Activated naive CD4-positive, alpha-beta T cell treated with anti-CD3 and anti-CD28 coated beads for 36 hours (primary cell): ENCODE measurements at places on chromosomes 16 and 17. TPM values are rescaled to one million over a fixed set of nuclear protein-coding genes. Genes with fewer than 3 reads are reported as not detected.

The HS3ST3A1 gene
- 1.1 TPM for total RNA-seq

The TM4SF5 gene
- total RNA-seq = not detected

The C1QL1 gene
- 0.40 TPM for total RNA-seq

The USP6 gene
- total RNA-seq = not detected

The ACSM2A gene
- not detected for total RNA-seq

The CCDC78 gene
- 1.2 TPM for total RNA-seq

The KLHL10 gene
- not detected for total RNA-seq

The KRTAP2-3 gene
- total RNA-seq = not detected

The UNK gene
- 21.4 TPM for total RNA-seq

The AHSP gene
- not detected for total RNA-seq

The RSAD1 gene
- total RNA-seq = 40.4 TPM

The EEF2KMT gene
- 14.2 TPM for total RNA-seq

The EPN3 gene
- not detected for total RNA-seq

The TMEM114 gene
- not detected for total RNA-seq

The ITGAX gene
- 2.4 TPM for total RNA-seq

The WSCD1 gene
- 0.86 TPM for total RNA-seq

The CHD9NB gene
- 0.19 TPM for total RNA-seq

- H3K36me3 ChIP-seq = no peaks in the 10 kb centered on the region
- H3K4me1 ChIP-seq = no peaks in the 10 kb centered on the region
- no peak for DNase-seq
- no peak overlapping the region for H3K4me3 ChIP-seq
- H3K27ac ChIP-seq = no peak overlapping the region
- H3K27me3 ChIP-seq = no peaks in the 10 kb centered on the region
Observed at GRCh38 chr16:88489163-88489741, 36.2 kb downstream of the ZFPM1 start.

DNA sequence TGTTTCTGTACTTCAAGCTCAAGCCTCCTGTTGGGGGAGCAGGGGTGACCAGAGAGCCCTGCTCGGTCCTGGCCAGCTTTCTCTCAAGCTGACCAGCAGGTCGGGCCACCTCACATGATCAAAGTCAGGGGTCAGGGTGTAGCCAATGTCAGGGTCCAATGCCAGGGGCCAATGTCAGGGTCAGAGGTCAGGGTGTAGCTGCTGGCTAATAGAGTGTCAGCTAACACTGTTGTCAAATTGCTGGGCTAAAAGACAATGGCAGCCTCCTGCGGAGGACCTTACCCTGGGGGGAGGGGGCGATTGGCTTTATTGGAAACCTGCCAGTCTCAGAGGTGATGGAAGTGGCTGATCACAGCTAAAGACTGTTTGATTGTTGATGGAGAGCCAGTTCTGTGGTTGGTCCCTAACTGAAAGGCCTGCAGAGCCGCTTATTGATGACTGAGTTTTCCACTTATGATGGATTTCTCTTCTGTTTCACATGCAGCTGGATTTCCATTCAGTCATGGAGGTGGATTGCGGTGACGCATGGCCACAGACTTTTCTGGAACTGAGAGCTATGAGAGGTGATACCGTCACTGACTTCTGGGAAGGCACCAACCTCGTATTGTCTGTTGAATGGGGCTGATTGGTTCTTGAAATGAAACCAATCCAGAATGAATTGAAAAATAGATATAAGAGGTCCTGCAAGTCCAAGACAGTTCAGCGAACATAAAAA lies 97.4 kb upstream of the ZFHX3 start:
- H3K27ac ChIP-seq = no peak overlapping the region
- H3K36me3 ChIP-seq = no peaks in the 10 kb centered on the region
- H3K27me3 ChIP-seq = peaks cover 2% of the 10 kb centered on the region
- H3K4me1 ChIP-seq = no peaks in the 10 kb centered on the region
- H3K4me3 ChIP-seq = no peak overlapping the region
- no peak for DNase-seq

GRCh38 chr16:64585367-64585766 lies 536.5 kb downstream of the CDH11 start:
- H3K4me1 ChIP-seq = no peaks in the 10 kb centered on the region
- DNase-seq = no peak

GRCh38 chr17:78014646-78015045 lies 56.1 kb downstream of the TNRC6C start:
- no peak for DNase-seq
- H3K27me3 ChIP-seq = no peaks in the 10 kb centered on the region
- H3K4me1 ChIP-seq = peaks cover 25% of the 10 kb centered on the region
- H3K36me3 ChIP-seq = no peaks in the 10 kb centered on the region
- no peak overlapping the region for H3K27ac ChIP-seq

GRCh38 chr17:49406421-49407061 lies 8.1 kb downstream of the PHB1 start:
- H3K27ac ChIP-seq = no peak overlapping the region
- no peak for DNase-seq
- H3K4me1 ChIP-seq = peaks cover 19% of the 10 kb centered on the region
- peaks cover 68% of the 10 kb centered on the region for H3K36me3 ChIP-seq
- no peak overlapping the region for H3K4me3 ChIP-seq

GRCh38 chr17:62716834-62717588 lies 89.5 kb downstream of the MRC2 start:
- H3K27ac ChIP-seq = no peak overlapping the region
- peaks cover 13% of the 10 kb centered on the region for H3K27me3 ChIP-seq
- no peak overlapping the region for H3K4me3 ChIP-seq
- peaks cover 12% of the 10 kb centered on the region for H3K4me1 ChIP-seq
- peaks cover 6% of the 10 kb centered on the region for H3K36me3 ChIP-seq

- DNase-seq = no peak
- peak overlapping the region; percentile 35 for H3K4me3 ChIP-seq
- H3K36me3 ChIP-seq = peaks cover 11% of the 10 kb centered on the region
- H3K27me3 ChIP-seq = no peaks in the 10 kb centered on the region
Observed at GRCh38 chr17:80730739-80731138, 186.1 kb downstream of the RPTOR start.

- no peak overlapping the region for H3K27ac ChIP-seq
- peaks cover 25% of the 10 kb centered on the region for H3K4me1 ChIP-seq
- H3K4me3 ChIP-seq = no peak overlapping the region
- no peak for DNase-seq
- H3K36me3 ChIP-seq = no peaks in the 10 kb centered on the region
- peaks cover 15% of the 10 kb centered on the region for H3K27me3 ChIP-seq
Observed at GRCh38 chr16:19292186-19292585, 6.7 kb downstream of the CLEC19A start.

DNA sequence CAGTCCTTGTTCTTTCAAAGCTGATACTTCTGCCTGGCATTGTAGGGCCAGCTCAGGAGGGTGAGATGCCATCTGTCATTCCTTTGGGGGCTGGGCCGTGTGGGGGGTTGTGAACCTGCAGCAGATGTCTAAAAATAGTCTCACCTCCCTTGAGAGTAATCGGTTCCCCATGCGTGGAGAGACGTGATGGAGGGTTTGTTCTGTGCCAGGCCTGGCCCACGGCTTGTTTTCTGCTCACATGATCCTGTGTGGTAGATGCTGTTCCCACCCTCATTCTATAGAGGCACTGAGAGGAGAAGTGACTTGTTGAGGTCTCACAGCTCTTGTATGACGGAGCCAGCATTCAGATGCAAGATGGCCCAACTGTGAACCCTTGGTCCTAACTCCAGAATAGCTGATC lies 4.6 kb downstream of the IRF8 start:
- no peaks in the 10 kb centered on the region for H3K27me3 ChIP-seq
- peaks cover 63% of the 10 kb centered on the region for H3K4me1 ChIP-seq
- peak overlapping the region; percentile 93 for H3K27ac ChIP-seq
- H3K4me3 ChIP-seq = peak overlapping the region; percentile 87

DNA sequence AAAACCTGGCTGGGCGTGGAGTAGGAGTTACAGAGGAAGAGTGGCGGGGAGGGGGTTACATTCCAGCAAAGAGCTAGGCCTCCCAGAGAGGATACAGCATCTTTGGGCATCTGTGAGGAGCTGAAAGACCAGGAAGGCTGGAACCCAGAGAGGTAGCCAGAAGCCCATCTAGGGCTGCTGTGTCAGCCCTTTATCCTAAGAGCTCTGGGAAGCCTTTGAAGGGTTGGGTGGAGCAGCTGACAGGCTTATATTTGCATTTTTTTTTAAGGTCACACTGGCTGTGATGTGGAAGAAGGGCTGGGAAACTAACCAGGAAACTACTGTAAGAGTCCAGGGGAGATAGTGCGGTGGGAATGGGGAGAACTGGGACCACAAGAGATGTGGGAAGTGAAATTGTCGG lies 6.8 kb upstream of the CNOT1 start:
- H3K4me1 ChIP-seq = peaks cover 2% of the 10 kb centered on the region
- no peak overlapping the region for H3K4me3 ChIP-seq
- DNase-seq = no peak
- H3K36me3 ChIP-seq = no peaks in the 10 kb centered on the region
- H3K27me3 ChIP-seq = no peaks in the 10 kb centered on the region

DNA sequence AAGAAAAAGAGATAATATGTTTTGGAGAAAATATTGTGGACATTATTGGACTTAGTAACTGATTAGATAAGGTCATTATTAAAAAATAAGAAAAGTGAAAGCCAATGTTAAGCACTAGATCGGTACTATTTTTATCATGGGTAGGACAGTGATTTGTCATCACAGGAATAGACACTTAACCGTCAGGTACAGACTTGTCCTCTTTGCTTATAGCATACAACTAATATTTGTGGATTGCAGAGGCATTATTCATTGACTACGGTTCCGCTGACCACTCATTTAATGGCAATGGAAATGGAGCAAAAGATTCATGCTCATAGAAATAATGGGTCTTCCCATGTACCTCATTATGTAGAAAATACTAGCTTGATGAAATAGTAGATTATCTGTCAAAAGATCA lies 596.3 kb upstream of the CA10 start:
- H3K27me3 ChIP-seq = no peaks in the 10 kb centered on the region
- no peak overlapping the region for H3K4me3 ChIP-seq
- DNase-seq = no peak
- no peak overlapping the region for H3K27ac ChIP-seq

GRCh38 chr16:51041546-51041945 lies 109.5 kb downstream of the SALL1 start:
- DNase-seq = no peak
- H3K4me3 ChIP-seq = no peak overlapping the region
- no peaks in the 10 kb centered on the region for H3K4me1 ChIP-seq
- H3K27ac ChIP-seq = no peak overlapping the region

GRCh38 chr17:38926293-38927070 lies 1.1 kb downstream of the LASP1NB start:
- no peaks in the 10 kb centered on the region for H3K36me3 ChIP-seq
- no peaks in the 10 kb centered on the region for H3K27me3 ChIP-seq
- H3K27ac ChIP-seq = peak overlapping the region; percentile 46

- DNase-seq = no peak
- peaks cover 14% of the 10 kb centered on the region for H3K27me3 ChIP-seq
- no peaks in the 10 kb centered on the region for H3K4me1 ChIP-seq
- H3K27ac ChIP-seq = no peak overlapping the region
- no peaks in the 10 kb centered on the region for H3K36me3 ChIP-seq
Observed at GRCh38 chr16:54685682-54686081, 245.0 kb upstream of the IRX5 start.

GRCh38 chr16:30525844-30526136 lies 576 bp downstream of the ZNF768 start:
- H3K4me3 ChIP-seq = peak overlapping the region; percentile 80
- DNase-seq = no peak
- peaks cover 4% of the 10 kb centered on the region for H3K36me3 ChIP-seq
- H3K27me3 ChIP-seq = no peaks in the 10 kb centered on the region

- H3K4me3 ChIP-seq = peak overlapping the region; percentile 63
- H3K4me1 ChIP-seq = peaks cover 91% of the 10 kb centered on the region
- H3K27ac ChIP-seq = peak overlapping the region; percentile 97
- peaks cover 6% of the 10 kb centered on the region for H3K36me3 ChIP-seq
- H3K27me3 ChIP-seq = no peaks in the 10 kb centered on the region
Observed at GRCh38 chr17:67435122-67435521, 58.0 kb downstream of the PITPNC1 start.

GRCh38 chr17:51947160-51947735 lies 211.3 kb downstream of the CA10 start:
- no peaks in the 10 kb centered on the region for H3K36me3 ChIP-seq
- H3K27ac ChIP-seq = no peak overlapping the region
- H3K4me1 ChIP-seq = no peaks in the 10 kb centered on the region
- DNase-seq = no peak

DNA sequence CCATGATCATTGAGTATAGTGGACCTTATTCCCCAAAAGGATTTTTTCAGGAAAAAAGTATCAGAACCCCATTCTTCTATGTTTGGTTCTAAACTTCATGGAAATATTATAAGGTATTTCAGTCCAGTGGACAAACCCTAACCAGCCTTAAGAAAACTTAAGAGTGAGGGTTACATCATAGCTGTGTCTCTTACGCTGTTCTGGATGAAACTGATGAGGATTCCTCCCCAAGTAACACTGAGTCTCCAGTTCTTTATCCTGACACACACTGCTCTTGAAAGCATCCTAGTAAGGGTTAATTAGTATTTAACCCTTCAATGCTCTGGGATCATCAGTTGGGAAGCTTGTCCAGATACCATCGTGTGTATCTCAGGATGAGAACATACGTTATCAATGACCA lies 5.0 kb downstream of the LYRM1 start:
- H3K27ac ChIP-seq = no peak overlapping the region
- H3K36me3 ChIP-seq = peaks cover 1% of the 10 kb centered on the region
- DNase-seq = no peak
- no peaks in the 10 kb centered on the region for H3K27me3 ChIP-seq
- H3K4me3 ChIP-seq = no peak overlapping the region

- peak; percentile 85 for DNase-seq
- peak within 1 kb of the TSS; percentile 93 for H3K4me3 ChIP-seq
- H3K4me1 ChIP-seq = peaks cover 7% of the 10 kb centered on the region
- H3K27me3 ChIP-seq = no peaks in the 10 kb centered on the region
- H3K36me3 ChIP-seq = peaks cover 12% of the 10 kb centered on the region
Observed at GRCh38 chr16:1772908-1773702, at the start of gene MRPS34. TSS of gene MRPS34 (minus strand) at chr16:1773134. CDS start at chr16:1773119, 15 bp downstream.

GRCh38 chr16:68873635-68874471 lies 30.5 kb downstream of the TANGO6 start:
- no peak overlapping the region for H3K4me3 ChIP-seq
- H3K4me1 ChIP-seq = no peaks in the 10 kb centered on the region
- H3K36me3 ChIP-seq = peaks cover 39% of the 10 kb centered on the region
- no peak overlapping the region for H3K27ac ChIP-seq
- DNase-seq = no peak
- no peaks in the 10 kb centered on the region for H3K27me3 ChIP-seq

- H3K4me1 ChIP-seq = no peaks in the 10 kb centered on the region
- H3K27me3 ChIP-seq = no peaks in the 10 kb centered on the region
- H3K36me3 ChIP-seq = peaks cover 5% of the 10 kb centered on the region
- H3K4me3 ChIP-seq = no peak overlapping the region
Observed at GRCh38 chr16:14510939-14511799, 118.9 kb downstream of the PARN start.

- peaks cover 4% of the 10 kb centered on the region for H3K4me1 ChIP-seq
- peak overlapping the region; percentile 46 for H3K4me3 ChIP-seq
- H3K27ac ChIP-seq = no peak overlapping the region
- no peak for DNase-seq
- H3K27me3 ChIP-seq = peaks cover 24% of the 10 kb centered on the region
Observed at GRCh38 chr16:73046849-73047214, 1.1 kb downstream of the ZFHX3 start.

- H3K4me3 ChIP-seq = no peak overlapping the region
- no peaks in the 10 kb centered on the region for H3K36me3 ChIP-seq
Observed at GRCh38 chr17:43915559-43915958, 8.2 kb upstream of the MPP2 start.

GRCh38 chr16:11796227-11797165 lies 562 bp downstream of the ZC3H7A start:
- peaks cover 78% of the 10 kb centered on the region for H3K4me1 ChIP-seq
- peak; percentile 34 for DNase-seq
